ENCODE measurements at places on chromosomes 11 and 22.

GRCh38 chr11:24324211-24324610, 172.6 kb upstream of the LUZP2 start:
- DNase-seq = no peak

- no peak for DNase-seq
These were observed 4.3 kb upstream of the OR2AG1 start for GRCh38 chr11:6778518-6778917.

DNA sequence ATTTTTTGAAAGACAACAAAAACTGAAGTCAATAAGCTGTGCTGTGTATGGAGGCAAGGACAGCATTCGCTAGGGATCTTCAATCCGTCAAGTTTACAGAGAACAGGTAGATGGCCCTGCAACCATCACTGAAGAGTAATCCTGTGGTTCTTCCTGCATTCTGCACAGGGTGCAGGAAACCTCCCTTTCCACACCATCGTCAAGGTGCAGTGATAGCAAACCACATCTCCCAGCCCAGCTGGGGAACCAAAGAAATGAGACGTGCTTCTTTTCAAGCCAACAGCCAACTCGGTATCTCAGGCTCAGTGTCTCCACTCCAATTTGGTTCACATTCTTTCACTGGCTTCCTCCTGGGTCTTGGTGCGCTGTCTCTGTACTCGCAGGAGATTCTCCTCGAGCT, 814.5 kb downstream of the OPCML start:
- no peak for DNase-seq

- no peak for DNase-seq
These were observed 321.7 kb upstream of the PLET1 start for GRCh38 chr11:112582366-112582765.

DNA sequence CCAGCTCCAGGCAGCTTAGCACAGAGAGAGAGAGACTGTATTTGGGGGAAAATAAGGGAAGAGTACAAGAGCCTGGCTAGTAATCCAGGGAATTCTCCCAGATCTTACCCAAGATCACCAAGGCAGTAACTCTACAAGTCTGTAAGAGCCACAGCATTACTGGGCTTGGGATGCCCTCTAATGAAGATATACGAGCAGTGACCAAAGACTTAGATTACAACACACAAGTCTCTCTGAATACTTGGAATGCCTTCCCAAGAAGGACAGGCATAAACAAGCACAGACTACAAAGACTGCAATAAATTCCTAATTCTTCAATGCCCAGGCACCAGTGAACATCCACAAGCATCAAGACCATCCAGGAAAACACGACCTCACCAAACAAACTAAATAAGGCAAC, 17.7 kb downstream of the DNAJC24 start:
- no peak for DNase-seq
